ENCODE measurements at places on chromosomes 3 and 15.

- no peak for DNase-seq
Observed at GRCh38 chr3:150372722-150373121, 35.4 kb upstream of the TSC22D2 start.

- no peak for DNase-seq
Observed at GRCh38 chr15:73034221-73034620, 18.0 kb upstream of the NEO1 start.

- DNase-seq = no peak
Observed at GRCh38 chr3:48406443-48407431, 23.1 kb downstream of the PLXNB1 start.

- no peak for DNase-seq
Observed at GRCh38 chr3:17033516-17034168, 148.9 kb downstream of the PLCL2 start.

DNA sequence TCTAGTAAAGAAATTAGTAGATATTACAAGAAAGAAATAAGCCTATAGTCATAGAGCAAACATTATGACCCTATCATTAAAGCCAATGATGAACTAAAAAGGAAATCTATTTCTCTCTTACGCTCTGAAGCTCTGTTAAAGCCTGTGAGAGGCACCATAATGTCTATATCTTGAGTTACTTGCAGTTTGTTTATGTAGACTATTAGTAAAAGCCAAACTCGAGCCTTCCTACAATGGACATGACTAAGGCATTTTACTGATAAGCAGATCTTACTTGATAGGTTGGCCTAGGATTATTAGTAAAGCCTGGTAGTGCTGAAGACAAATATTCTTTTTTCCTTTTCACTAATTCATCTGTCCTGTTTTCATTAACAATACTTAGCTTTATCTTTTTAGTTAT lies 32.7 kb downstream of the LRRC3B start:
- DNase-seq = no peak

GRCh38 chr3:68287101-68287500 lies 632.7 kb upstream of the SUCLG2 start:
- DNase-seq = no peak

GRCh38 chr3:14959359-14959943 lies 12.1 kb downstream of the NR2C2 start:
- DNase-seq = no peak

Data from pons (tissue), 1 donor.